Left renal pelvis (tissue), 4 donors: ENCODE measurements at places on chromosomes 7 and 10. TPM values are rescaled to one million over a fixed set of nuclear protein-coding genes. Genes with fewer than 3 reads are reported as not detected.

DNA sequence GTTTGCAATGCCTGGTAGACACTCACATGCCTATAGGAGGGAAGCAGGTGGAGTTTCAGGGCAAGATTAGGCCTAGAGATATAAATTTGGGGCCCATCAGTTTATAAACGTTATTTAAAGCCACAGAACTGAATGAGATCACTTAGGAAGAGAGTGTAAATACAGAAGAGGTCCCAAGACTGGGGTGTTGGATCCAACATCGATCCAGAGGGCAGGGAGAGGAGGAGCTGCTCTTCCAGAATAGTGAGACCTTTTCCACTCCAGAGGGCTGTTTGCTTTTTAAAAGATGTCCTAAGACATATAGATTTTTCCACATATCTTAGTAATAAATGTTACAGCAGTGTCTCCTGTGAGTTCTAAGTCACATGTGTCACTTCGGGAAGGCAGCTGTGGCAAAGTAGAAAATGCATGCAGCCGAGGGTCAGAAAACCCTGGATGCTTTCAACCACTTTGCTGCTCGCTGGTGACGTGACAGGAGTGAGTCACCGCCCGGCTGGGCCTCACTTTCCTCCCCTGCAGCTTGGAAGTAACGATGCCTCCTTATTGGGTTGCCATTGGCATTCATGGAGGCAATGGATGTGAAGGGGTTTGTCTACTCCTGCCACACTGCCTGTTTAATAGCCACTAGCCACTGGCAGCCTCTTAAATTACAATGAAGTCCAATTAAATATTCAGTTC is 95.4 kb downstream of the TRIL start:
- no peak for DNase-seq

DNA sequence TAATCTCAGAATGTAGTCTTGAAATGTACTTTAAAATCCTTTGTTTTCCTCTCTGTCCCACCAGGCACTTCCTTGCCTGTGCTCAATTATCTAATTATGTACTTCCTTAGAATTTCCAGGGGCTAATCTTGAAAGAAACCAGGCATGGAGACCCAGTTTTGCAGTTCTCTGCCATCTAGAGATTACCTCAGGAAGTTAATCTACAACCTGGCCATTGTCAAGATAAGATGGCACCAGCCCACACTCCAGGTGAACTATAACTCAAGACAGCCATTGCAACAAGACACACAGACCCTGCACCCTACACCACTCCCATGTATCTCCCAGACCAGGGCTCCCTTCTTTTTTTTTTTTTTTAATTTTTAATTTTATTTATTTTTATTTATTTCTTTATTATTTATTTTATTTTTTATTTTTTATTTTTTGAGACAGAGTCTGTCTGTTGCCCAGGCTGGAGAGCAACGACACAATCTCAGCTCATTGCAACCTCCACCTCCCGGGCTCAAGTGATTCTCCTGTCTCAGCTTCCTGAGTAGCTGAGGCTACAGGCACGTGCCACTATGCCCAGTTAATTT is 85.9 kb upstream of the TRIM24 start:
- no peak for DNase-seq

DNA sequence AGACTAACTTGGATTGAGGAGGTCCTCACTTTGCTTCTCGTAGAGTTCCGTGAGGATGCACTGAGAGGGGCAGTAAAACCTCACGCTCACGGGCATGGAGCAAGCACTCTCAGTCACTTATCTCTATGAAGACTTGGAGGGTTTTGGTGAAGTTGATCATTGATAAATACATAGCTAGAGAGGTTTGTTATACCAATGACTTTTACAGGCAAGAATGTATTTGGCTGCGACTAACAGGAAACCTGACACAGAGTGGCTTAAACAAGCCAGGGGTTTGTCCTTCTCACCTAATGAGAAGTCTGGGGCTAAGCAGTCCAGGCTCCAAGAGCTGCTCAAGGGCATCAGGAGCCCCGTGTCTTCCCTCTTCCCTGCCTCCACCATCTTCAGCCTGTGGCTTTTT is 6.1 kb downstream of the BICC1 start:
- no peak for DNase-seq

- no peak for DNase-seq
These were observed 27.1 kb downstream of the TNRC18 start for GRCh38 chr7:5396542-5396941.

DNA sequence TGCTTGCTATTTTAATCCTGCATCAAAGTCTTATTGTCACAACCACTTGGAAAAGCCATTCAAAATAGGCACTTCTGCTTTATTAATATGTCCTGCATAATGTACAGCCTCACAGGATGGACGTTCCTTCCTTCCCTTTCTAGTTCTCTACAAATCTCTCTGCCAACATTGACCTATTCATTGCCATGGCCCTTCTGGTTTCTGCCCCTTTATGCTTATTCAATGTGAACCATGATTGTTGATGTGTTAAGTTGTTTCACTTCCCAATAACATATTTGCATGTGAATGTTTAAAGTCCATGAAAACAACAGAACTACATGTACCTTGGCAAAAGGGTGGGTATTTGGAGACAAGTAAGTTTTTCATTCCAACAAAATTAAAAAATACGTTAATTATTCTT is 45.7 kb downstream of the COL28A1 start:
- no peak for DNase-seq

GRCh38 chr7:139587535-139587934 is 64.0 kb downstream of the CLEC2L start:
- no peak for DNase-seq

DNA sequence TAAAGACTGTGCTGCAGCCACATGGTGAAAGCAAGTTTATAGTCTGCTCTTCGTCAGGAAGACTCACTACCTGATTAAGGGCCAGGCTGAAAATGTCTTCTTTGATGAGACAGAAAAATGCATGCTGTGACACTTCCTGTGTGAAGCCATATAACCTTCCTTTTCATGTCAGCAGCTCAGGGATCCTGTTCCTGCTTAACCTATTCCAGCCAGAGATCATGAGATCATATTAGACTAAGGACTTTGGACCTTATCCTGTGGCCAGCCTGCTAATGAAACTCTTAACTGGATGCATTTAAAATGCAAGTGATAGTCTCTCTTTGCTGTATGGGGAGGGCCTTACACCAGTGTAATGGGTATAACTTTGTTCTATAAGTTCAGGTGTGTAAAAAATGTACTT is 165.2 kb downstream of the PTEN start:
- DNase-seq, result no peak

TCERG1L gene
- polyA plus RNA-seq, result 1.4 TPM

DNA sequence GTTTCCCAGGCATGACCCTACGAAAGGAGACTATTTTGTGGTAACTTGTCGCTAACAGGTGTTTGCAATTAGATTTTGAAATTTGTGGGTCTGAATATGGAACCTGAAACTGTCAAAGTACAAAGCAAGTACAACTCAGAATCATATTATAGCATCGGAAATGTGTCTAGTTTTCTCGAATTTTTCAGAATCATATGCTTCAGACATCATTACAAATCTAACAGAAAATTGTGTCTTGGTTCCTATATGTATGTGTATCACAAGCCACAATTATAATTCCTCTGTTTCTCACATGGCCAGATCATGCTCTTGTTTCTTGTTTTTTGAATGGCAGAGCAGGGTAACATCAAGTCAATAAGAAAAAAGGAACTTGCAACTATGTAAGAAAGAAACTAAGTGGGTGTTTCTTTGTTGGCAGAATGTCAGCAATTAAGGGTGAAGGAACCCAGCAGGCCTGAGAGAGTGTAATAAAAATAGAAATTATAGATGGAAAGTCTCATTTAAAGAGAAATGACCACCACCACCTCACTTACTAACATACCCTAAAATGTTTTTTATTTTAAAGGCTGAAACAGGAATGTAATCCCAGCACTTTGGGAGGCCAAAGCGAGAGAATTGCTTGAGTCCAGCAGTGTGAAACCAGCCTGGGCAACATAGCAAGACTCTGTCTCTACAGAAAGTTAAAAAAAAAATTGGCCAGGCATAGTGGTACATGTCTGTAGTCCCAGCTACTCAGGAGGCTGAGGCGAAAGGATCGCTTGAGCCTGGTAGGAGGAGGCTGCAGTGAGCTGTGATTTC is 51.3 kb downstream of the PRTFDC1 start:
- no peak for DNase-seq

GRCh38 chr7:142556740-142557139 is 192.5 kb upstream of the PRSS1 start:
- no peak for DNase-seq

MMD2 gene
- 0.14 TPM for polyA plus RNA-seq

GRCh38 chr10:2362331-2362730 is 625.0 kb upstream of the ADARB2 start:
- no peak for DNase-seq

DNA sequence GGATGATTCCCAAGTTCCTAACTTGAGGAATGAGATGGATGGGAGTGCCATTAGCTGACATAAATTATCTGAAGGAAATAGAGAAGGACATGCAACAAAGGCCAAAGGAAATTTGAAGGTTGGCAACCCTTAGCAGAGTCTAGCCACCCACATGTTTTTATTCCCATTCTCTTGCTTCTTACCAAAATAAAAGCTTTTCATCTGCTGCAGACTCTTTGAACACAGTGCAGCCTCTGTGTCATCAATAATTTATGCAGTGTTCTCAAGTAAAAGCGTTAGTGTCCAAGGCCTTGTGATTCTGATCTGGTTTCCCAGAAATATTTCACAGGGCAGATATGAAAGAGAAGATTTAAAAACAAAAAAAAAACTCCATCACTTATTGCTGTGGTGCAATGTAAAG is 98.5 kb downstream of the ST7 start:
- DNase-seq, result no peak

DNA sequence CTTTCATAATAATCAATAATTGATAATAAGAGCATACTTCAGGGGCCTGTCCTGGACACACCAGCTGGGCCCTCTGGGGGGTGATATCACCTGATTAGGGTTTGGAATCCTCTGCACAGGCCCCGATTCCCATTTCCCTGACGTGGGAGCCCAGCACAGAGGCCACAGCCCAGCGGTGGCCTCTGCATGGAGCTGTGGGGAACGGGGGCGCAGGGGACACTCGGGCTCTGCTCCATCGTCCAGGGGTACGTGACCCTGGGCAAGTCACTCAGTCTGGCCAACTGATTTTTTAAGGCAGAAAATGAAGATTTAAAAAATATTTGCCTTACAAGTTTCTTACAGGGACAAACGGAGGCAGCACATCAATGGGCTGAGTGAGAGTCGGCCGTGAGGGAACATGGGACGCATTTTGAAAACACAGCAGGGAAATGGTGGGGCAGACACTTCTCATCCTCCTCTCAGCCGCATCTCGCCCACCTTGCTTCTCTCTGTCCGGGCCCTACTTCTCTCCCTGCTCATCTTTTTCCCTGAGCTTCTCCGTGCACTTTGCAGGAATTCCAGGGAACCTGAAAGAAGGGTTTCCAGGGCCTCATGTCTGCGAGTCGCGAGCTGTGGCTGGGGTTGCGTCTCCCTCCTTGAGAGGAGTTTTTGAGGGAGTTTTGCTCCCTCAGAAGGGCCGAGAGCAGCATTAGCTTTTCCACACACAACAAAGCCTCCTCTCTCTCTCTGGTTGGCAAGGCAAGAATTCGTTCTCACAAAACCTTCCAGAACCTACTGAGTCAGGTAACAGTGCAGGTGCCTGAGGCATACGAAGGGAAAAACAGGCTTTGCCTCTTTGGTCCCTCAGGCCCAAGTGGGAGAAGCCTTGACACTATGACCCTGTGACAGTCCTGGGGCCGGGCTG is 312.0 kb downstream of the WDR37 start:
- no peak for DNase-seq

GRCh38 chr10:58888957-58889356 is 287.5 kb upstream of the PHYHIPL start:
- DNase-seq, result no peak

GRCh38 chr7:36736899-36737211 is 12.6 kb upstream of the AOAH start:
- no peak for DNase-seq

DNA sequence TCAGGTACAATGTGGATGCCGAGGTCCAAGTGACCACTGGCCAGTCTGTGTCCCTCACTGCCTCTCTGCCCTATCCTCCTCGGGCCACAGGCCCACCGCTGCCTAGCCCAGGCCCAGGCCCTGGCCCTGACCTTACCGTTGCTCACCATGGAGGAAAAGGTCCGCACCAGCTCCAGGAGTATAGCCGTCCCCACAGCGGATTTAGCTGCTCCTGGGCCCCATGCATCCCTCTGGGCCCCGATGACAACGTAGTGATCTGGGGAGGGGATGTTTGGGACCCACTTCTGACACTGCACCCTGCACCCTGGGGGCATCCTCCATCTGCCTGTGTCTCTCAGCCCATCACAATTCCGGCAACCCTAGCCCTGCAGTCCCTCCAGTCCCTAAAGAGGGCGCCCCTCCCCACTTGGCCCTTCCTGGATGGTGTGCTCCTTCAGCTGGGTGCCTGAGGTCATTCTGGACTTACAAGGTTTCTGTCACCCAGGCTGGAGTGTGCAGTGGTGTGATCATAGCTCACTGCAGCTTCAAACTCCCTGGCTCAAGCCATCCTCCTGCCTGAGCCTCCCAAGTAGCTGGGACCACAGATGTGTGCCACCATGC is 12.1 kb downstream of the TFR2 start:
- DNase-seq, result no peak

GRCh38 chr10:70555371-70555770 is 47.2 kb downstream of the PRF1 start:
- DNase-seq, result no peak

DNA sequence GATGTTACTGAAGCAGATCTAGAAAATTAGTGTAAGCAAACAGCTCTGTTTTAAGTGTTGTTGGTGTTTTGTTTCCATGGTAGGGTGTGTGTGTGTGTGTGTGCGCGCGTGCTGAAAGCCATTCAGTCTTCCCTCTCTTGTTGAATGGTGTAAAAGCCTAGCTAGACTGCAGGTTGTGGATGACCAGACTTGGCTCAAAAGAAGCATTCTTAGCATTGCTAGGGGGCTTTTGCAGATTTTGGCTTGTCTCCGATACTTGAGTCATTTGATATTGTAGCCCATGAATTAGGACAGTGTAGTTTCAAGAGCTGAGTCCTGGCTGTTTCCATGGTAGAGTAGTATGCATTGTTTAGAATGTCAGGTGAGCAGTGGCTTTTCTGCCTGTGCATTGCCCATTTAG is 99.1 kb downstream of the SND1 start:
- no peak for DNase-seq

GRCh38 chr7:92973293-92973731 is 136.9 kb upstream of the CDK6 start:
- DNase-seq, result no peak

- no peak for DNase-seq
These were observed 282.2 kb upstream of the KLF14 start for GRCh38 chr7:131016230-131016629.

- no peak for DNase-seq
These were observed 232.3 kb downstream of the ADAM12 start for GRCh38 chr10:126156012-126156411.

TOMM7 gene
- 370 TPM for polyA plus RNA-seq

PIP gene
- not detected for polyA plus RNA-seq
